ENCODE measurements at places on chromosomes 7 and 10.

GRCh38 chr10:61642150-61642571 is 20.6 kb upstream of the CABCOCO1 start:
- DNase-seq, result peak; percentile 52

DNA sequence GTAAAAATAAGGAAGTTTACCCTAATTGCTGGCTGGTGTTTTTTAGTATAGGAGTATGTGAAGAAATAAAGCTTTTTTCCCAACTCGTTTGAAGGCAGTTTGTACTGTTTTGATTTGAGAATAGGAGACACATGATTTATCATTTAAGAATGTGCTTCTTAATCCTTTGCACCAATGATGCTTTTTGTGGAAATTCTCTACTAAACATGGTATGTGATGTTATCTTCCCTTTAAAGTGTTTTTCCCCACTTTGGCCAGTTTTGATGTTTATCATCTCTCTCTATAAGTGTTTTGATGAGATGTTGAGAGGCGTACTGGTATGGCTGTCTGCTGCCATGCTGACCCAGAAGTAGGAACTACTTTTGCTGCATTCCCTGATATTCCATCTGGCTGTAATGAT is 85.1 kb downstream of the SUGCT start:
- no peak for DNase-seq

DNA sequence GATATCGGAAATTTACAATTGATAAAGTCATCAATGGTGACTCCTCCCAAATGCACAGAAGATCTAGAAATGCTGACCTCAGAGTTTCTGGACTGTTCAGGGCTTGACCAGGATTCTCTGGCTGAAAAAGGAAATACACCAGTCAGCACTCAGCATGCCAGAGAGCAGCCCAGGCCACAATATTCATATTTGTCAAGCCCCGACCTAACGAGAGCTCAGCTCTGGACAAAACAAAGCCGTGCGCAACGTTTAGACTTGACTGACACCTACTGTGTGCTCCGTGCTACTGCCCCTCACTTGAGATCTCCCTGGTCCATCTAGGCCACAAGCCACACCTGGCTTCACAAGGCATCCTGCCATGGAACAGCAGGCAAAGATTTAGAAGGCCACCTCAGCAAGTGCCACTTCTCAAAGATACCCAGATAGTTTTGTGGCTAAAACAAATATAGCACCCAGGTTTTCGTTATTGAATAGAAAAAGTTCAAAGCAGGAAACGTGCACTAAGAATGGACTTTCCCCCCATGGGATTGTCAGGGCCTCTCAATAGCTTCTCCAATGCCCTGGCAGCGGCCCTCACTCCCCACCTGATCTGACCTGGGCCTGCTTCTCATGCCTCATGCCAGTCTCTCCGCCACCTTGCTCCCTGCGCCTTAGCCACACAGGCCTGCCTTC is 218.3 kb downstream of the FAM107B start:
- DNase-seq, result no peak

GRCh38 chr7:148763622-148764021 is 64.9 kb downstream of the CUL1 start:
- no peak for DNase-seq

GRCh38 chr10:22219308-22219707 is 1.5 kb upstream of the EBLN1 start:
- no peak for DNase-seq

DNA sequence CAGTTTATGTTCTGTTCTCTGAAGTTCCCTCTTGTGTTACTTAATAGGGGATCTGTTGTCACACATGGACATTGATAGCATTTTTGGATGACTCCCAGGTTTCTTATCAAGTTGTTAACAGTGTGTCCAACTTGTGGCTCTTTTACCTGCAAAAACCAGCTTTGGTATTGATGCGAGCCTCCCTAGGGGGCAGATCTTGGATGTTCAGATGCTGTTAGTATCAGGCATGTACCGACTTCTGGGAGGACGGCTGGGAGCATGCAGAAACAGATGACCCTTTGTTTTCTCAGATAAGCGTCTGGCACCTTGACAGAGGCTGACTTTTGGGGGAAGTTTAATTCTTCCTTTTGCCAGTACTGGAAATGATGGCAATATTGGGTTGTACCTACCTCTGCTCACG is 2.2 kb downstream of the PLPP4 start:
- DNase-seq, result no peak

GRCh38 chr10:75712242-75712880 is 280.9 kb downstream of the LRMDA start:
- no peak for DNase-seq

- peak; percentile 80 for DNase-seq
Observed at GRCh38 chr10:124589491-124590041, 127.9 kb downstream of the LHPP start.

DNA sequence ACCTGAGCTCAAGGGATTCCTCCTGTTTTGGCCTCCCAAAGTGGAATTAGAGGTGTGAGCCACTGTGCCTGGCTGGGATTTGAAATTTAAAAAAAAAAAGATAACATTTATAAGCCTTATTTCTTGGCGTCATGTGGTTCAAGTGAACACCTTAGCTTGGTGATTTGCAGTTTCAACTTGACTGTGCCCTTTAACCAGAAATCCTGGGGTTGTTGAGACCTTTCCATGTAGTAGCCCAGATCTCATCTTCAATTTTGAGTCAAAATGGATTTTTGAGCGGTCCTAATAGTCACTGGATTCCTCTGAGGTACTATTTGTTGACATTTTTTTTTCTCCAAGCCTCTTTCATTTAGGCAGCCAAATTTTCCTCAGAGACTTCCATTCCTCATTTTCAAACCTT is 29.5 kb upstream of the FBXW4 start:
- no peak for DNase-seq

GRCh38 chr10:84944187-84944586 is 615.8 kb downstream of the CCSER2 start:
- DNase-seq, result no peak

DNA sequence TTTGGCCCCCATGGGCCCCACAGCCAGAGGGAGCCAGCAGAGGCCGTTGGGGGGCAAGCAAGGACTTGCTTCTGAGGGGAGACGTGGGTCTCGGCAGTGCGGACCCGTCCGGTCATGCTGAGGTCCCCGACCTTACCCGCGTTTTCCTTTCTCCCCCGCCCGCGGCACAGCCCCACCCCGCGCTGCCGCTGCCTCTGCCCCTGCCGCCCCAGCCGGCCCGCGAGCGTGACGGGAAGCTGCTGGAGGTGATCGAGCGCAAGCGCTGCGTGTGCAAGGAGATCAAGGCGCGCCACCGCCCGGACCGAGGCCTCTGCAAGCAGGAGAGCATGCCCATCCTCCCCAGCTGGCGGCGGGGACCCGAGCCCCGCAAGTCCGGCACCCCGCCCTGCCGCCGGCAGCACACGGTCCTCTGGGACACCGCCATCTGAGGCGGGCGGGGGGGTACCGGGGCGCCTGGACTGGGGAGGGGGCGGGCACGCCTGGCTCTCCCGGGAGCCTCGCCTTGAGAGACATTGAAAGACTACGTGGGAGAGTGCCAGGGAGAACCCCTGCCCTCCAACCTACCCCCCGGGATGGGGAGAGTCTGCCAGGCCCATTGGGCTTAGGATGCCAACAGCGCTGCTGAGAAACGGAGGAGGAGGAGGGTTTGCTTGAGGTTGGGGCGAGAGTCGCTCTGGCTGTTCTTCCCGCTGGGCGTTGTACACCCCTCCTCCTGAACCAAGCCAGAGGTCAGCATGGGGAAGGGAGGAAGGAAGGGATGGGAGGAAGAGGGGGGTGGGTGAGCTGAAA is 9.9 kb downstream of the NYAP1 start:
- no peak for DNase-seq

DNA sequence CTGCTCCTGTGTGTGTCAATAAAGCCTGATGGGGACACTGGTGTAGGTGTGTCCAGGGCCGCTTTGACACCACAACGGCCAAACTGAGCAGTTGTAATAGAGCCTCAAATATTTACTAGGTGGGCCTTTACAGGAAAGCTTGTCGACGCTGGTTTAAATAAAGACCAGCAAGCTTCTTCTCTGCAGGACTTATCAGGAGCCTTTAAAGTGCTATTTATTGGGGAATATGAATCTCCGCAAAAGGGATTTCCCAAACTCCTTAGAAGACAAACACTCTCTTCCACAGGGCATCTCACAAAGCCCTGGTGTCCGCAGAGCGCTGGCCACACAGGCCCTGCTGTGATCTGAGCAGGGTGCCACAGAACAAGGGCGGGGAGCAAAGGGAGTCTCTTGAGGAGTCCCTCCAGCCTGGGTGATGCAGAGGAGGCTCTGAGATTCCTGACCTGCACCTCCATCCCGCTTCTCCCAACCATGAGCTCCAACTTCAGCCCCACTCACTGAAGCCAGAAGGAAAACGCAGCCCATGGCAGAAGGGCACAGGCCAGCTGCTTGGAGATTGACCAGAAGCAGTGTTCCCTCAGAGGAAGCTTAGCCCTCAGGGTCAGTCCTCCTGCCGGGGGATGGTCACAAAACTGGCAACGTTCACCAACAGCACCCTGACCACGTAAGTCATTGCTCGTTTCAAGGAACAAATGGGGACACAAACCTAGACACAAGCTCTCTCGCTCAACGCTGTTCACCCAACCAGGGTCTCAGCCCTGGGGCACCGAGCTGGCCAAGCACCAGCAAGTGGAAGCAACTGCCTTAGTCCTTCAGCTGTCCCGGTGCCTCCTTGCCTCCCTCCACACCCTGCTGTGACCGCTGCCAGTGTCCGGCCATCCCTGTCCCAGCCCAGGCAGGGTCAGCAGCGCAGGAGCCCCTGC is 129.5 kb downstream of the OAT start:
- DNase-seq, result no peak

DNA sequence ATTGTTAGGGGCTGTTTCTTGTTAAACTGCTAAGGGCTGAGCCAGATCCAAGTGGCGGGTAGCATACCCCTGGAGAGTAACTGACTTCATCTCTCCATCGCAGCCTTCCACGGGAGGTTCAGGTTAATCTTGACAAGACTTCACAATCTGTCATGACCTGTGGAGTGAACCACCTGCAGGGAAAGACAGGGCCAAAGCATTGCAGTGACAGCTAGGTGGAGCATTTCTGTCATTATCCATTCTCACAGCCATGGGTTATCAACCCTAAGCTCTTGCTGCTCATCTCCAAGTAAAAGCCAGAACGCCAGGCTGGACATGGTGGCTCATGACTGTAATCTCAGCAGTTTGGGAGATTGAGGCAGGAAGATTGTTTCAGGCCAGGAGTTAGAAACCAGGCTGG is 17.2 kb downstream of the ABCC2 start:
- DNase-seq, result no peak

DNA sequence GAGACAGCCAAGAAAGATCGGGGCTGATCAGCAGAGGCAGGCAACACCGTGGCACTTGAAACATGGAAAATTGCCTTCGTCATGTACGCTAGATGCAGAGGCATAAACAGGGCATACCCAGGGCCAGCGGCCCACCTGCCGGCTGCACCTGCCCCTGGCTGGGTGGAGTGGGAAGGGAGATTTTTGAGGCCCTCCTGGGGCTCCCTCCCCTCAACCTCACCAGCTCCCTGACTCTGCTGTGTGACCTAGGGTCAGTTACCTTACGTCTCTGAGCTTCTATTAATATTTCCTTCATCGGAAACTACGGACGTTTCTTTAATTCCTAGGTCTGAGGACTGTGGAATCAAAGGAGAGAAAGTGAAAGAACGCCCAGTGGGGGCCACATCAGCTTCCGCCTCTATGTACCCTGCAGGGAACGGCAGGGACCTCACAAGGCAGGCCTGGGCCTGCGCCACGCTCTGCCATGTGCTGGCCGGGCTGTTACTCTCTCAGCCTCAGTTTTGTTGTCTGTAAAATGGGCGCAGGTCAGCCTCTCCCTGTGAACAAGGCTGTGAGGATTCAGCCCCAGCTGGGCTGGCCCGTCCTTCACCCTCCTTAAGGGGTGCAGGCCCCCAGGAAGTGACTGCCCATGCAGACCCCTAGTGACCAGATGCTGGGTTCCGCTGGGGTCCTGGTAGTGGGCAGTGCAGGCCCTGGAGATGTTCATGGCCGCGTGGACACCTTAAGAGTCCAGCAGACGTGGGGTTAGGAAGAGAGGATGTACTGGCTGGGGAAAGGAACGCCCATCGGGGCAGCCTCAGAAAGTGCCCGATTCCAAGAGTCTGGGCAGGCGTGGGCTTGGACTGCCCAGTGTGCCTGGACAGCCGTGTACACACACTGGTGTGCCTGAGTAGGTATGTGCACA is 22.7 kb downstream of the ELFN1 start:
- DNase-seq, result no peak

- peak; percentile 81 for DNase-seq
Observed at GRCh38 chr10:122172361-122173008, 98.6 kb upstream of the BTBD16 start.

DNA sequence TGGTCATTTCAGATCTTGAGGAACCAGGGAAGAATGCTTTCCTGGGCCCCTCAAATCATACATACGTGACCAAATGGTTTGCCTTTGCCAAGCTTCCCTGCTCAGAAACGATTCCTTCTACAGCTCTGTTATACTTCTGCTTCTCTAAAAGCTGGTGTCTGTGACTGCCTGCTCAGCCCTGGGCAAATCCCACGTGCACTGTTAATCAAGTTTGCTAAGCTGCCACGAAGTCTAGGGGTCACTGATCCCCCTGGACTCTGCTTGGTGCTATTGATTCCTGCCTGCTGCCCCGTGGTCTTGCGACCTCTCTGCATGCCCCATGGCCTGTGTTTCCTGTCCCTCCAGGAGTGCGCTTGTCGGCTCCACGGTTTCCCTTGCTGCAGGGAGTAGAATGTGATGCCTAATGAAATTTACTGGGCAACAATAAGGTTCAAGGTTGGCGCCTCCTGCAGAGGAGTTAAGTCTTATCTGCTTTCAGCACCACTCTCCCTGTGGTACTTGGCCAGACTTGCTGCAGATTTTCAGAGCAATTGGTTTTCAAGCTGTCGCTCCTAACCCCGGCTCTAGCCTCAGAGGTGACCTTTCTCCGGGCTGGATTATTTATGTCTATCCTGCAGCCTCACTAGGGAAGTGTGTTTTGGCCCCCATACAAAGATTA is 201.6 kb upstream of the FZD8 start:
- no peak for DNase-seq

GRCh38 chr10:122657255-122657654 is 42.4 kb downstream of the C10orf120 start:
- no peak for DNase-seq

DNA sequence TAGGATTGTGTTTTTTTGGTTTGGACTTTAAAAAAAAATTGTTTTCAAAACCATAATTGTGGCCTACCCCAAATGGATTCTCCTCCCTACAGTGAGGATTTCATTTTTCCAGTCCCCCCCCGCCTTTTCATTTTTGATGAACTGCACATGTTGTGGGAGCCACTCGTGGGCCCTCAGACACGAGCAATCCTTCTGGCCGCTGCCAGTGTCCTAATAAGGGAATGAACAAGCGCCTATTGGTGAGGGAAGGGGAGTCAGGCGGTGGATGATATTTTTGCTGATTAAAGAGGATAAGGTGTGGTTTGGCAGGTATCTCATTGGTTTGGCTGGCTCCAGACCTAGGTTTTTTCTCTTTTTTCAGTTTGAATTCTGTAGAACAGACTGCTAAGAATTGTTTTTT is 78.7 kb upstream of the AGBL3 start:
- no peak for DNase-seq

- DNase-seq, result no peak
Observed at GRCh38 chr7:145718129-145718528, 398.5 kb upstream of the CNTNAP2 start.

DNA sequence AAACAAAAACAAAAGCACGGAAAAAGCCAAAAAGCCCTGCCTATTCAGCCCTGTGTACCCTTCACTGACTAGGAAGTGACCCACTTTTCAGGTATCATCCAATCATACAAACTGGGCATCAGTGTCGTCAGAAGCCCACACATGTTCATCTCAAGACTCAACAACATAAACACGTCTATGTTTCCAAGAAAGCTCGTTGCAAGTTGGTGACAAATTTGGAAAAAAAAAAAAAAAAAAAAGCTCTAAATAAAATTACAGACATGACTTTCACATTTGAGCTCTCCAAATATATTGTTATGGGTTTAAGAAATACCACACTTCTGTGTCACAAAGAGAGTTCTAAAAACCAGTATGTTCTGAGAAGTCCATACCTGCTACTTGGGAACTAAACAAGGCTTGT is 204.7 kb upstream of the KLF14 start:
- no peak for DNase-seq

Measured in tongue (tissue), 3 donors.